Stimulated activated CD8-positive, alpha-beta memory T cell treated with anti-CD3 and anti-CD28 coated beads, Interleukin-15, amount 100 ng/mL, for 4 hours (primary cell): ENCODE measurements at places on chromosomes 4 and X.

- DNase-seq = no peak
Measured at GRCh38 chr4:88623097-88623496, 30.8 kb downstream of the HERC3 start.

DNA sequence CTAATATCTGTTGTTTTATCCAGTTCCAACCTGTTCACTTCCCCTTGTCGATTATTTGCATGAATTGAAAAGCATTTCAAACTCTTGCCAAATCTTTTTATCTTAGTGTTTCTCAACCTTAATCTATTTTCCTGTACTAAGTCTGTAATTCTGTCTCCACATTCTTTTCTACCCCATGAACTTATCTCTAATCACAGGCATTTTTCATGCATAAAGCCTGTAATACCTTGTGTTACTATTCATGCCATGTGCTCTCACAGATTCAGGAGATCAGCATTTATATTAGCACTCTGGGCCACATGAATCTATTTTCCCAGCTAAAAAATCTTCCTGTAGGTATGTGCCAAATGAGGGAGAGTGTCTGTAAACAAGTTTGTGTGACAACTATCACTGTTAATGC lies 1360.9 kb downstream of the STIM2 start:
- no peak for DNase-seq

DNA sequence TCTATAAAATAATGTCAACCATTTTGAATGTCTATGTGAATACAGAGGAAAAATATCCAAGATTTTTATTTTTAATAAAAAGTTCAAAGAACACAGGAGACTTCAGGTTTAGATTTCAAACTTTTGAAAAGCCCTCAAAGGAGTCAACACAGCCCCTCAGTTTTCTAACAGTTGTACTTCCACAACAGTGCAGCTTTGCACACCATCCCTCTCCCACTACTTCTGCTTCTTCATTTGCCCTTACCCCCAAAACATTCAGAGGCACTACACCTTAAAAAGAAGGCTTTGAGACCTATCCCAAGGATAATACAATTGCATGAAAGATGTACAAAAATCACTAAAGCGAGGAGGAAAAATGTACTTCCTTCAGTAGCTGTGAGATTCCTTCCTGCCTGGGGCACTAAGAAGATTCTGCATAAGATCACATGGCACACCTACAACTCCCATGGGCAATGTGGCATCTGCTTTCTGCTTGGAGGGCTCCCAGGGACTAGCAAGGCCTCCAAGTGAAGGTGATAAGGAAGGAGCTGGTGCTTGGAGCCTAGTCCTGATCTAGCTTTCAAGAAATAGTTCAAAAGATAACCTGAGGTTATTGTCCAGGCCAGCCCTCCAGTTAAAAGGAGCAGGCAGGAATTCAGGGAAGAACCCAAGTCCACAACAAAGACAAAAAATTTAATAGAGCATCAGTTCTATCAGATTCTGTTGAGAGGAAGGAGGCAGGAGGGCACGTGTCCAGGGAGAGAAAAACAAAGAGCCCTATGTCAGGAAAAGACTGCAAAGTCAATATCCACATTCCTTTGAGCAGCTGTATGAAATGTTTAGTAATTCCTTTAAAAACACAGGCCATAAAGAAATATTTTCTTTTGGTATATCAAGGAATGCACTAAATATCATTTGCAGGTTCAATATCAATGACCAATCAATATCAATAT lies 19.1 kb downstream of the ARAP2 start:
- DNase-seq = no peak

GRCh38 chrX:70434914-70435586 lies 9.6 kb upstream of the DLG3 start:
- DNase-seq = no peak

GRCh38 chr4:78311306-78311705 lies 240.3 kb upstream of the ANXA3 start:
- DNase-seq = no peak

- DNase-seq = no peak
Measured at GRCh38 chr4:158766434-158767044, 2.3 kb upstream of the FNIP2 start.

GRCh38 chrX:146186540-146186939 lies 368.9 kb downstream of the SLITRK2 start:
- DNase-seq = no peak

DNA sequence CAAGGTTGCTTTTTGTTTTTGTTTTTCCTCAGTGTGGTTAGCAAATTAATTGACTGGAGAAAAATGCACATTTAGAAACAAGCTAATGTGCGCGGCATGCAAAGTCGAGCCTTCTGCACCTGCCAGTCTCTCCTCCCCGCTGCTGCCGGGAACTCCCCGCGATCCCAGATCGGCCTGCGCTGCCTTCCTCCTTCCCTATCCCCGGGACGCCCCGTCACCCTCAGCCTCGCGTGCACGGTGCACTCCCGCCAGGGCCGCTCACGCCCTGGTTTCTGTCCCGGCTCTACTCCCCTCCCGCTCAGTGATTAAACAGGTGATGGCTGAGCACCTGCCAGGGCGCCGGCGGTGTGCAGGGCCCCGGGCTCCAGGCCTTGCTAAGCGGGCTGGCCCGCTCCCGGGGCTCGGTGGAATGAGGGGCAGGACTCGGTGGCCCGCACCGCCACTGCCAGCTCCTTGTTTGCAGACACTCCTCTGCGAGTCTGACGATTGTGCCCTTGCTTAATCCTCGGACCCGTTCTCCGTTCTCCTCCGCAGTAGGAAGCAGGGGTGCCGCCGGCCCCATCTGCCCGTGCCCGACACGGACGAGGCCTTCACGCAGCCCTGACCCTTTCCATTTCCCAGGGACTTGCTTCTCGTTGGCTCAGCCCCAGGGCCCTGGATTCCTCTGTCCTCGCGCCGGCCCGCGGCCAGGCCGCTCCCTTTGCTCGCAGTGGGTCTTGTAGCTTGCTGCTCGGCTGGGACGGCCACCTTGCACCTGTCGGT lies 143.4 kb downstream of the TRIML1 start:
- no peak for DNase-seq

- DNase-seq = no peak
Measured at GRCh38 chr4:126520731-126521130, 1112.0 kb upstream of the INTU start.
